ENCODE measurements at places on chromosomes 4 and X.

GRCh38 chr4:113008716-113009115 lies 40.7 kb upstream of the ANK2 start:
- DNase-seq, result peak; percentile 3

DNA sequence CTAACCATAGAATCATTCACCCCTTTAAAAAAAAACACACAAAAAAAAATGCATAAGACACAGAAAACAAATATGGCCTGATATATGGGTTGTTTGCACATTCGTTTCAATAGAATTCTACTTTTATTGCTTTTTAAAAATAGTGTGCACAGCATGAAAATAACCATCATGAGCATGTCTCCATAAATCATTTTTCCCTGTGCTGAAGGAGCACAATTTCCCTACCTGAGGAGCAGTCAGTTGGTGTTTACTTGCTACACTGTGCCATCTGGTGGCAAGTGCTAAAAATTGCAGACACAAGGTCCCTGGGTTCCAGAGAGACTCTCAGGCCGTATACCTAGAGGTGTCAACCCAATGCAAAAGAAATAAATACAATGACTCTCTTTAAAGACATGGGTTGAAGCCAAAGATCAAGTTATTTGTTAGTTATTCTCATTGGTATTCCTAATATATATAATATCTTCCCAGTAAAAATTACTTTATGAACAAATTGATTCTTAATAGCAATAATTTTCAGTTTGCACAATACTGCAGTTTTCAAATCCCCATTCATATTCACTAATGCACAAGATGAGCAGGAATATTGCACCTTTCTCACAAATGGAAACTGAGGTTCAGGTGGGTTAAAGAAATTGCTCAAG lies 551.4 kb downstream of the IQCM start:
- DNase-seq, result peak; percentile 31

DNA sequence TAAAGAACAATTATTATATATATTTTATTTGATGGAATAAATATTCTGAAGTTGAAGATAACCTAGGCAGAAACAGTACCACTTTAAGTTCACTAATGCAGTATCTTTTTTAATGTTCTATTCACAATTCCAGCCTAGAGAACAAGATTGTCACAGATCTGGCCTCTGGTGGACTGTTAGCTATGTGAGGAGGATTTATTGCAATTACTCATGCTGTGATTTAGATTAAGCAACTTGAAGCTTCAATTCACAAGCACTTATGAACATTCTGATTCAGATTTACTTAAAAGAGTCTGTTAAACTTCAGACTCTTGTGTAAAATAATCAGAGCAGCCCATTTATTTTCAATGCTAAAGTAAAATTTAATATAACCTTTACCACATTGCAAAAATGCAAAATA lies 1489.8 kb downstream of the STIM2 start:
- no peak for DNase-seq

DNA sequence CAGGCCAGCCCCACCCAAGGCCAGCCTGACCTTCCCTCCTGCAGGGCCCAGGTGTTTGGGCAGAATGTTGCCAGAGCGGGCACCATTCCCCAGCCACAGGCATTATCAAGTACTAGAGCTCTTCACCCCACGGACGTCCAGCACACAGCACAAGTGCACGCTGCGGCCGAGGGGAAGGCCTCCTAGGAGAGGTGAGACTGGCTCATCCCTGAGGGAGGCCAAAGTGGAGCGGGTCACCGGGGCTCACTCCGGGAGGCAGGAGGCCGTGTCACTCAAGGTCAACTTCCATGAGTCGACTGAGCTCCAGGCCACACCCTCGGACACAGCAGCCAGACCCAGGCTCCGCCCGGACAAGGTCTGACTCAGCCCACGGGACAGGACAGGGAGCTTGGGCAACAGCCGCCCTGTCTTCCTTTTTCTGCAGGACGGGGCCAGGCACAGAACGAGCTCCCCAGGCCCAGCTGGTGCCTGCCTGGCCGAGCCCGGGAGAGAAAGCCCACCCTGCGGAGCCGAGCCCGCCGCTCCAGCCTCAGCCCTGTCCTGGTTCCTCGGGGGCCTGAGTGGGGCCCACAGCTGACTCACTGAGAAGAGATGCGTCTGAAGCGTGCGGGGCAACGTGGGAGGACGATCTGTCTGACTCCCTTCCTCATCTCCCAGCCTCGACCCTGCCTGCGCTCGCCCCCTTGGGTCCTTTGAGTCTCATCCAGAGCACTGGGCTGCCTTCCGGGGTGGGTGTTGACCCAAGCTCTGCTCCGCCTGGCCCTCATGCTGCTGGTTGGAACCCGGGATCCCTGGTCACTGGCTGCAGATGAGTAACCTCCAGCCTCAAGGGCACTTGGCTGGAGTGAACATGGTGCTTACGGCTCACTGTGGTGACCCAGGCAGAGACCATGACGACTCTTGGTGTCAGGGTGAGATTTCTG lies 1.6 kb downstream of the SLC49A3 start:
- DNase-seq, result no peak

- no peak for DNase-seq
Measured at GRCh38 chrX:153981771-153982533, 9.4 kb downstream of the TMEM187 start.

- no peak for DNase-seq
Measured at GRCh38 chr4:148445860-148446330, 3.7 kb upstream of the NR3C2 start.

GRCh38 chr4:37422102-37422501 lies 177.6 kb downstream of the NWD2 start:
- no peak for DNase-seq

DNA sequence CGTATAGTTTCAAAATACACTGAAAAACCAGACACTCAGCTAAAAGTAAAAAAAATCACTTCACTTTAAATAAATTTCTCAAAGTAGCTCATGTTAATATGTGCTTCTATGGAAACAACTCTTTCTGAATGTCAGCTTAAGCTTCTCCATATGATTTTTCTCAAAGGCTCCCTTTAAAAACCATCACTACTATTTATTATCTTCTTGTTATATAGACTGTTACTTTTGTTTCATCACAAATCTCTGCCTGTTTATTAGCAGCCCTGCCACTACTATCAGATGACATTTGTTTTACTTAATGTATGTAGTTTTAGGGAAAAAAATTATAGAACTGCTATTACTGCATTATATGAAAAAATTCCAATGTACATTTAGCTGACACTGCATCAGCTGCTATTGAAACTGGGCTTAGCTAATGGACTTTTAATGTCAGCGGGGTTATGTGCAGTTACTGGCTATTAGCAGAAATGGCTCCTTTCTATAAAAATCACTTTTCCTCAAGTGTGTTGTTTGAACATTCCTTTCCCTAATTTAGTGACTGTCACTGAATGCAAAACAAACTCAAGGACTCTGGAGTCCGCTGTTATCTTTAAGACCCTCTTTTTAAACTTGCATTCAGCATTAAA lies 10.8 kb downstream of the UNC5C start:
- no peak for DNase-seq
